HT1080 (cell line): ENCODE measurements at places on chromosomes 5 and 9. TPM values are rescaled to one million over a fixed set of nuclear protein-coding genes. Genes with fewer than 3 reads are reported as not detected.

GRCh38 chr5:14777187-14777586, 94.4 kb downstream of the ANKH start:
- DNase-seq, result no peak

GRCh38 chr5:172939611-172940267, 19.5 kb upstream of the RPL26L1 start:
- no peak for DNase-seq

DNA sequence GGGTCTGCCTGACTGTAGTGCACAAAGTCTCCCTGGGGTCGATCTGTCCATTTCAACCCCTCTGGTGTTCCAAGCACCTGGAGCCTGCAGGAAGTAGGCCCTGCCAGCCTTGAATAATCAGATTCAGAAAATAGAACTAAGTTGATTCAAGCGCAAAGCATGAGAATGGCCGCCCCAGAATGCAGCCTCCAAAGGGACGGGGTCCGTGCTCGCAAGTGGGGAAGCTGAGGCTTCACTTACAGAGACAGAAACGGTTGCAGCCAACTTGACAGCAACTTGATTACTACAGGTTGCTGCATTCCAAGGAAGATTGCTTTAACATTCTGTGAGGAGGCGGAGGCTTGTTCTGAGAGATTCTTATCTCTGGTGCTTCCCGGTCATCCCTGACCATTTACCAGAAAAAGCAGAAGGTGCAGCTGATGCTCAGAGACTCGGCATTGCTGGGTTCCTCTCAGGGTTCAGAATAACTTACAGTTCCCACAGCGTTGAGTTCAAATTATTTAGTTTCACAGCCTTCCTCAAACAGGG, 14.9 kb upstream of the LRRC14B start:
- no peak for DNase-seq

GRCh38 chr5:55143624-55144023, 16.3 kb upstream of the GPX8 start:
- DNase-seq, result no peak

DNA sequence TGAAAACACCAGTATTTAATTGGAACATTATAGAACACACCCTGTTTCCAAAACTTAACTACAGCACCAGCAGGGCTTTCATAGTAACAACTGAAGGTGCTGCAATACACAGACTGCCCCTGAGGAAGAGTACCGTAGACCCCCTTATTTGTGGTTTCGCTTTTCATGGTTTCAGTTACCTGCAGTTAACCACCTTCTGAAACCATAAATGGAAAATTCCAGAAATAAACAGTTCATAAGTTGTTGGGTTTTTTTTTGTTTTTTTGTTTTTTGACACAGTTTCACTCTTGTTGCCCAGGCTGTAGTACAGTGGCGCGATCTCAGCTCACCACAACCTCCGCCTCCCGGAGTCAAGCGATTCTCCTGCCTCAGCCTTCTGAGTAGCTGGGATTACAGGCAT, 9.5 kb upstream of the GLDC start:
- DNase-seq, result no peak

- no peak for DNase-seq
Observed at GRCh38 chr9:120913647-120914264, 12.8 kb downstream of the TRAF1 start.

GRCh38 chr5:107523029-107523680, 147.6 kb downstream of the EFNA5 start:
- peak; percentile 70 for DNase-seq

DNA sequence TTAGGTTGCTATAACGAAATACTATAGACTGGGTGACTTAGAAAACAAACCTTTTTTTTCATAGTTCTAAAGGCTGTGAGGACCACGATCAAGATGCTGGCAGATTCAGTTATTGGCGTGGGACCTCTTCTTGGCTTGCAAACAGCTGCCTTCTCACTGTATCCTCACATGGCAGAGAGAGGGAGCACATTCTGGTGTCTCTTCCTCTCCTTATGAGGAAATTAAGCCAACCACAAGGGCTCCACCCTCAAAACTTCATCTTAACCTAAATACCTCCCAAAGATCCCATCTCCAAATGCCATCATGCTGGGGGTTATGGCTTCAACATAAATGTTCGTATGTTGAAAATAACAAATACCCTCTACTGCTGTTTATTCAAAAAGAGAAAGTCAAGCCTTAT, 197.1 kb downstream of the CEMIP2 start:
- DNase-seq, result no peak

- no peak for DNase-seq
Observed at GRCh38 chr5:4639946-4640345, 500.2 kb upstream of the ADAMTS16 start.

GRCh38 chr5:34682926-34683623, 26.9 kb downstream of the RAI14 start:
- DNase-seq, result peak; percentile 77

DNA sequence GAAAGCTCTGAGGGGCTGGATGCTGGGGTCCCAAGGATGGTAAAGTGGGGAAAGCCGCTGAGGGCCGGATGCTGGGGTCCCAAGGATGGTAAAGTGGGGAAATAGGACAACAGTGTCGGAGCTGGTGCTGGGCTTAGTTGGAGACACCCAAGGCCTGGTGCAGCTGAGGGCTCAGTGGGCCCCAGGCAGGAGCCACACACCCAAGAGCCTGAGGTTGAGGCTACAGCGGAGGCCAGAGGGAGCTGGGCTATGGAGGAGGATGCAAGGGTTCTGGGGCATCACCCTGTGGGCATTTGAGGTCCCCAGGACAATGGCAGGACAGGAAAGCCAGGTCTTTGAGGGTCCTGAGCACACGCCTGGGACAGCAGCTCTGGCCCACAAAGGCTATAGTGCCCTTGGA, 19.1 kb upstream of the SLC9A3 start:
- DNase-seq, result no peak

SPAG8 gene
- total RNA-seq, result 0.26 and 1.0 TPM in 2 replicates

PRLR gene
- total RNA-seq, result 0.34 and 1.7 TPM in 2 replicates

FGFR4 gene
- total RNA-seq, result 2.2 and 3.4 TPM in 2 replicates

DAB2IP gene
- 12.6 and 16.6 TPM in 2 replicates for total RNA-seq
